ENCODE measurements at places on chromosomes 7 and 10.

GRCh38 chr10:7436490-7437100, 25.8 kb upstream of the SFMBT2 start:
- DNase-seq = no peak

DNA sequence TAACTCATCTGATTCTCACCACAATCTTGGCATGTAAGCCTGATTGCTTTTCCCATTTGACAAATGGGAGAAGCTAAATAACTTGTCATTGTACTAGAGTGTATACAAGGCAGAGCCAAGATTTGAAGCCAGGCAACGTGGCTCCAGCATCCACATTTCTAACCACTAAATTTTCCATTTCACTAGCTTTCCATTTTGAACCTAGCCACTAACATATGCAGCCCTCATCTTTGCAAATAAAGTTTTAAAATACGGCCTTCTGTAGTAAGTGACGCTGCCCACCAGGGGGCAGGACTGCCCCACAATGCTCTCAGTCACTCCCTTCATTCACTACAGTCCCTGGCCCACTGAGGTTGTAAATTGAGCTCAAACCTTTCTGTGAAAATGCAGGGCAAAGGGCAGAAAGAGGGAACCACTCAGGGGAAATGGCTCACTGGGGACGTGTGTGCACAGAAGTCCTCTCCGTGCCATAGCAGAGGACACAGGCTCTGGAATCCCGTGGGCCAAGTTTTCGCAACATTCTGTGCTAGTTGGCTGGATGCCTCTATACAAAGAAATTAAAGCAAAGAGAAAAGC, 315.7 kb downstream of the TNS3 start:
- DNase-seq = peak; percentile 70

- no peak for DNase-seq
These were observed 20.1 kb upstream of the NMT2 start for GRCh38 chr10:15188603-15189002.

- no peak for DNase-seq
These were observed 57.5 kb downstream of the PWWP2B start for GRCh38 chr10:132454296-132455198.

DNA sequence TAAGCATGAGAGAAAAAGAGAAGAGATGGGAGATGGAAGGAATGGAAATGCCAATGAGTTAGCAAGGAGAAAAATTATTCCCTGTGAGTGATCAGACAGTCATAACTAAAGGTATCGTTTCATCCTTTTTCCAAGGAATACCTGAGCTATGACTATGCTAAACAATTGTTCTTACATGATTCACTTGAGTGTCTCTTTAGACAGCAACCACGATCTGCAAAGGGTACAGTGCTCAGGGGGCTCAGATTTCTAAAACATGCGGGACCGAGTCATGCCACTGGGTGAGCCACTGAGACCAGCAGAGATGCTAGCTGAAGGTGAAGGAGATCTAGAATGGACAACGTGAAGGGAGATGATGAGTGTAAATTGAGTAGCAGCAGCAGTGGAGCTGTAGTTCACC, 78.0 kb upstream of the CTTNBP2 start:
- no peak for DNase-seq

- DNase-seq = peak; percentile 22
These were observed 69.3 kb downstream of the AP3M1 start for GRCh38 chr10:74081192-74081803.

DNA sequence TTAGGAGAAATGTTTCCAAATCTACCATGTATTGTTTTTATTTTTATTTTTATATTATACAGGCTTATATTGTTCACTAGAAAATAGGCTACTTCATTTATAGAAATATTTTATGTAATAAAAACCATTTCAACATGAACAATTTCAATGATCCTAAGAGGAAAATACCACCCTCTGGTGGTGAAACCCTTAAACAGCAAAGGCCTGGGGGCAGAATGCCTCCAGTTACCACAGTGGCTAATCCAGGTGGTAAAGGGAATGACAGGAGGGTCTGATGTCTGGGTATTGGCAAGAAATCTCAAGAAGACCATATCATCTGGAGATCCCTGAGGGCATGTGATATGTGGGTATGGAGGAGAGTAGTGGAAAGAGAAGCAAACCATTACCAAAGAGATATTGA, 19.3 kb downstream of the MACC1 start:
- no peak for DNase-seq

- DNase-seq = no peak
These were observed 481.5 kb upstream of the FOXK1 start for GRCh38 chr7:4200546-4201094.

GRCh38 chr7:144842377-144842851, 6.6 kb upstream of the TPK1 start:
- peak; percentile 42 for DNase-seq

GRCh38 chr10:68166871-68167585, 57.7 kb downstream of the MYPN start:
- DNase-seq = no peak

- DNase-seq = no peak
These were observed 436.8 kb upstream of the FOXK1 start for GRCh38 chr7:4245135-4245865.

- no peak for DNase-seq
These were observed 14.1 kb upstream of the CFAP69 start for GRCh38 chr7:90230834-90231233.

- DNase-seq = no peak
These were observed 36.6 kb downstream of the FAM53B start for GRCh38 chr10:124707551-124707950.

GRCh38 chr7:103598326-103598905, 152.4 kb upstream of the SLC26A5 start:
- no peak for DNase-seq

DNA sequence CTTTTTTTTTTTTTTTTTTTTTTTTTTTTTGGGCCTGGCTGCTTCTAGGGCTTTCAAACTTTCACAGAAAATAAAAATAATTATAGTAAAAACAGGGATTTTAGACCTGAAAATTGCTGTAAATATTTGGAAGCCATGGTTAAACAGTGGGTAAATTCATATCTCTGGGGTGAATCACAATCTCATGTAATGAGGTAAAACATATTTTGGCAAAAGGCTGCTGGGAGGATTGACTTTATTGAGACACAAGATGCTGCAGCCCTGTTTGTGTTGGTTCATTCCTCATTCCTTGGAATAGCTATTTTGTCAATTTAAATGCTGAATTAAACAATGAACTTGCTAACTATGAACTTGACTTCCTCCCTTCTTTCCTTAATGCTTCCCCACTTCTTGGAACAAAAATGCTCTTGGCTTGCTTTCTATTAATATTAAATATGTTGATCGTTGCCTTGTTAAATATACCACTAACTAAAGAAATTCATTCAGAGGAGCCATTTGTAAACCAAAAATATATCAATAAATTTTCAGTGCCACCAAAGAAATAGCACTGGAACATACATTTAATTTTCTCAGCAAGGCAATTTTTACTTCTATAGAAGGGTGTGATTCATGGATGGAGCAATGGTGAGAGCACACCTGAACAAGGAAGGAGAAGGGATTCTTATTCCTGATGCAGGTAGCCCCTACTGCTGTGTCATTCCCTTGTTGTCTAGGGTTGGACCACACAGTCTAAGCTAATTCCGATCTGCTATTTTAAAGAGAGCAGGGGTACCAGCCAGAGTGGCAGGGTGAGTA, 24.6 kb downstream of the AGK start:
- DNase-seq = no peak

- no peak for DNase-seq
These were observed 486.6 kb downstream of the PCDH15 start for GRCh38 chr10:54314430-54314829.

DNA sequence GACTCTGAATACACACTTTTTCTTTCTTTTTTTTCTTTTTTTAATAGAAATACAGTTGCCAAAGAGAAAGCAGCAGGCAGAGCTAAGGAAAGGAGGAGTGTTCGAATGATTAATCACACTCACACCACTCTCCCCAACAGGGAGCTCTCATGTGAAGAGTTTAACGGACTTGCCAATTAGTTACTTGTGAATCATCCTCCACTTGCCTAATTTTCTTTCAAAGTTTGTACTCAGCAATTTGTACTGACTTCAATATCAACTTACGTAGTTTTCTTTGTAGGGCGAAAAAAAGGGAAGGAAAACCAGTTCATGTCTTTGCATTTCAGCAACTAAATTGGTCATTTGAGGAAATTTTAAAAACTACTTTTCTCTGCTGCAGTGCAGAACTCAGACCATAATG, 109.2 kb downstream of the PIP4K2A start:
- no peak for DNase-seq

DNA sequence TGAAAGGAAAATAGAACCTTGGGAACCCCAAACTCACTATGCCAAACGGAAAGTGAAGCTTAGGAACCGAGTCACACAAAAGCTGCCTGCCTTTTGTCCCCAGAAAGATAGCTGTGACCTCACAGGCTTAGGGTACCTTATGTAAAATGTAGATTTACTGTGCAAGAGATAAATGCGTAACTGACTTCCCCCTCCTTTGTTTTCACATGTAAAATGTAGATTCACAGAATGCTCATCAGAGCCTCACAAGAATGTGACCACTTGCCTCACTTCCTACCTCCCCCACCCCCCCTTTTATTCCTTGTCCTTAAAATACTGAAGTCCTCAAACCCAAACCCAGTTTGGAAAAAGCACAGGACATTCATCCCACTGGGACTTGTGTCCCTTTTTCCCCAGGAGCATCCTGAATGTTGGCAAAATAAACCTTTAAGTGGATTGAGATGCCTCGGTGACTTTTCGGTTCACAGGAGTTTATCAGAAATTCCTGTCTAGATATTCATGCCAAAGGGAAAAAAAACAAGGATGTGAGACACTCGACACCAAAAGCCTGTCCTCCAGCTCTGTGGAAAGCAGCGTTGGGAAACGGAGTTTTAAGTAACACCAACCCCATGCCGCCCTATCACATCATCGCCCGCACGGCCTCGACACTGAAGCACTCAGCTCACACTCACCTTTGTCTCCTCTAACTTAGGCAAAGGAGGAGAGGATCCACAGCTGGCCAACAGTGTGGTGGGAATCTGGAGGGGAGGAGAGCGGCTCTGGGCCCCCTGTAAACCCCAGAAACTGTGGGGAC, 45.9 kb downstream of the SVIL start:
- peak; percentile 36 for DNase-seq

DNA sequence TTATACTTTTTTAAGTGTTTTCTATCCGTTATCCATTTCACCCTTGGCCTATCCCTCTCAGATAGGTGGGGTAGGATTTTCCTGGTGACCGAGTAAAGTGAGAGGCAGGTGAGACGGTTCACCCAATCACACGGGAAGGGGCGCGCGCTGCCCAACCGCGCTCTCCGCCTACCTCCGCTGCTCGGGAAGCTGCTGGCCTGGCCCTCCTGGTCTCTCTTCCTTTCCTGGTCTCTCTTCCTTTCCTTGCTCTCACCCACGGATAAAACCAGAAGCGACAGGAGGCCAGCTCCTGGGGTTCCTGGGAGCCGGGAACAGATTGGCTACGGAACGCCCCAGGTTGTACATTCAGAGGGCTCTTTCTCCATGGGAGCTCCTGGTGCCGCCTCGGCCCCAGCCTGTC, 14.3 kb upstream of the ZNF212 start:
- no peak for DNase-seq

DNA sequence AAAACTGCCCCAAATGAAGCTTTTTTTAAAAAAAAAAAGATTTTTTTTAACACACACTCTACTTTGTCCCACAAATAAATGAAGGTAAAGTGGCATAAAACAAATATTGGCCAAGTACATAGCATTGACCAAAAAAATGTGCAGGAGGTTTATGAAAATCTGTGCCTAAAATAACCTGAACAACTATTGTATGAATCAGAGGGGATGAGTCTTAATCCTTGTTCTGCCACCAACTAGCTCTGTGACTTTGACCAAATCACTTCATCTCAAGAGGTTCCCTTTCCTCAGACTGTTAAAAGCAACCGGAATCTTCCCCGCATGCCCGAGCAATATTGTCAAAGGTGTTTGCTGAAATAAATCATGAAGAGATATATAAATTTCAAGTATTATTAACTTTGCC, 150.4 kb upstream of the NEBL start:
- DNase-seq = no peak

- DNase-seq = no peak
These were observed 13.2 kb downstream of the LAMB1 start for GRCh38 chr7:107989618-107990373.

GRCh38 chr10:11553773-11554381, 57.6 kb downstream of the USP6NL start:
- no peak for DNase-seq

DNA sequence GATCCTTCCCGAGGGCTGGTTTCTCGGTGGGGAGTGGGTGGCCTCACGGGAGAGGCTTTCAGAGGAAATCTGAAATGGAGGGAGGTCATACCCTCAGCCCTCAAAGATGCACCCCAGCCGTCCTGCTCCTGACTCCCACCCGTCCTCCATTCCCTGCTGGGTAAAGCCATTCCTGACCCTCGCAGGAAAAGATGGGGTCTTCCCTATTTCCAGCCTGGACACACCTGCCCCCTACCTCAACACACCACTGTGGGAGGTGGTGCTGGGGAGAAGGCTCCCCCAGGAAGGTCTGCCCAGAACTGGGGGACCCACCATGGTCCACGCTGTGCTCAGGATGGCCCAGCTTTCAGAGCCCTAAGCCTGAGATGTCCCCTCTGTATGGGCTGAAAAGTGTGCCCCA, 86.9 kb downstream of the CHST15 start:
- DNase-seq = no peak

DNA sequence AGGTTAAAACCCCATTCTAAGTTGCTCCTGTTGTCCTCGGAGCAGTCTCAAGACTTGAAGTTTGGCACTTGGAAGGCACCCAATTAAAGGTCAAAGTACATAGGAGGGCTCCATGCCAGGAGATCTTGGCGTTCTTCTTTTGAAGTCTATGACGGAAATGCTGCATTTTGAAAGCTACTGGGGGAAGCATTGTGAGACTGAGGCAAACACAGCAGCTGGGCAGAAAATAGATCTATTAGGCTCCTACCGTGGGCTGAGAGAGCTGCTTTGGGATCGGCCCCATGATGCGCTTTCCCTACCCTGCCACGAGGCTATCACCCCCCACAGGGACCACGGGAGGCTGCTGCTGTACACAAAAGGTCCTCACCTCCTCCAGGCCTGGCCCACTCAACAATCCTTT, 20.0 kb downstream of the KIAA1549 start:
- DNase-seq = no peak

DNA sequence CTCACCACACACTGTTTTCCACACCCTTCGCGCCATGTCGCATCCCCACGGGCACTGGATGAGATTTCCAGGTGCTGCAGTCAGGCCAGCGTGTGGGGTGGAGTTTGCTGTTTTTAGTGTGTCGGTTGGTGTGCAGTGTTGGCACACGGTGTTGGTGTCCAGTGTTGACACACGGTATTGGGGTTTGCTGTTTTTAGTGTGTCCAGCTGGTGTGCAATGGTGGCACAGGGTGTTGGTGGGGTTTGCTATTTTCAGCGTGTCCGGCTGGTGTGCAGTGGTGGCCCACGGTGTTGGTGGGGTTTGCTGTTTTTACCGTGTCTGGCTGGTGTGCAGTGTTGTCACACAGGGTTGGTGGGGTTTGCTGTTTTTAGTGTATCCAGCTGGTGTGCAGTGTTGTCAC, 20.1 kb upstream of the PRKAR1B start:
- DNase-seq = no peak
